Breast epithelium (tissue), 4 donors: ENCODE measurements at places on chromosomes 1 and 21.

DNA sequence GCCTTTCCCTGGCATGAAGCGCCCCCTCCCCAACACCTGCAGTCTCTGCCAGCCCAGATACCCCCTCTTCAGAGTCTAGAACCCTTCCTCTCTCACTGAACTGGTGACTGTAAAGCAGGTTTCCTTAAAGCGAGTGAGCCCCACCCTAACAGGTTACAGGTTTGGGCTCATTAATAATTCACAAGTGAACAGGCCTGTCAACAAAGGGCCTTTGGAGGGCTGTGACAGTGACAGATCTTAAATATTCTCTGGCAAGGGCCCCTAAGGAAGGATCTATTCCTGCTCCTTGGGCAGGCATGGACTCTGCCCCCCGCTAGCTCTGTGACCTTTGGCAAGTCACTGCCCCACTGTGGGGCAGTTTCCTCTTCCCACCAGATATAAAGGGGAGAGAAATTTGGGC lies 5.6 kb upstream of the TTC39A start:
- DNase-seq = peak; percentile 44

DNA sequence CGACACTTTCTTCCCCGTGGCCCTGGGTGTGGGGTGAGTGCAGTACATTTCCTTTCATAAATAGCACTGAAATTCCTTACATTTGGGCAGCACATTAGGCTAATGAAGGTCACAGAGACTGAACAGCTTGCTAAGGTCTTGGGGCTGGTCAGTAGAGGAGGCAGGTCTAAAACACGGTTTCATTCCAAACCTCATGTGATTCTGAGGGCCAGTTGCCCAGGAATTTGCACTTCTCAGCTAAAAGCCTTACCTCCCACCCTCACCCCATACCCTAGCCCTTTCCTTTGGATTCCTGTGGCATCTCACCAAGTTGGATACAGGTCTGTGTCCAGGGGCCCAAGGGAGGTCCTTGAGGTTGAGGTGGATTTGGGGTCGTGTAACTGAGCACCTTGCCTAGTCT lies 147.8 kb upstream of the CD34 start:
- DNase-seq = no peak

GRCh38 chr1:84000954-84001495 lies 2.1 kb upstream of the TTLL7 start:
- DNase-seq = no peak

DNA sequence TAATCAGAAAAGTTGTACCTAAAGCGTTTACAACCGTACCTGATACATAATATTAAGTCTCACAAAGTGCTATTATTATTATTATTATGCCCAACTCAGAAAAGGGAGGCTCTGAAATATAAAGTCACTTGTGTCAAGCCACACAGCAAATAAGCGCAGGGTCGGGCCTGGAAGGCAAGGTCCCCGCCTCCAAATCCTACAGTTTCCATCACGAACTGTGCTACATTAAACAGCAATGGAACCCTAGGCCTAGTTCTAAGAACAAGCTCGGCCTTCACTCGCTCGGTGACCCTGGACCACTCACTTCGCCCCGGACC lies 549 bp downstream of the PARS2 start:
- no peak for DNase-seq

DNA sequence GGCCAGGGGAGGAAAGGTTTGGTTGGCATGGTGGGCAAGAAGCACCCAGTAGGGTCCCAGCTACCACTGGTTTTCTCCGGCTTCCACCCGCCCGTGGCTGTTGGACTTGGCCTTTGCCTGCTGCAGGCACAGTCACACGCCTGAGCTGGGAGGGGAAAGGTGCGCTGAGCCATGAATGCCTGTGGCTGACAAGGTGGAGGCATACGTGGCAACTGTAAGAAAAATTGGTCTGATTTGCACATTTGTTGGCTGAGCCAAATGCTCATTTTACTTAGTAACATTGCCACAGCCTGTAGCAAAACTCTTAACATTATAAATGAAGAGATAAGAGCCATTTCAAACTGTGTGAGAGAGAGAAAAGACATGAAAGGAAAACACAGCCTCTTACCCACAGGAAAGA lies 191.6 kb downstream of the PTPRC start:
- DNase-seq = no peak

DNA sequence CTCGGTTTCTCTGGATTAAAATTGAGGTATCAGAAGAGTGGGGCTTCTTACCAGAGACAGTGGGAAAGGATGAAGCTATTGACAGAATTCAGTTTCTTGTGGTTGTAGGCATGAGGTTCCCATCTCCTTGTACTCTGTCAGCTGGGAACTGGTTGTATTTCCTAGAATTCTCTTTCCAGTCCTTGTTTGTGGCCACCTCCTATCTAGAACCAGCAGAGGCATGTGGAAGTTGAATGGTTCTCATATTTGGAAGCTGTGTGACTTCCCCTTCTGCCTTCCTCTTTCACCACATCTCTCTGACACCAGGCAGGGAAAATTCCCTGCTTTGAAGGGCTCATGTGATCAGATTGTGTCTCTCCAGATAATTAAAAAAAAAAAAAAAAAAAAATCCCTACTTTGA lies 457.7 kb upstream of the ADAMTS5 start:
- no peak for DNase-seq

GRCh38 chr21:26169061-26169610 lies 1.4 kb downstream of the APP start:
- DNase-seq = peak; percentile 55

DNA sequence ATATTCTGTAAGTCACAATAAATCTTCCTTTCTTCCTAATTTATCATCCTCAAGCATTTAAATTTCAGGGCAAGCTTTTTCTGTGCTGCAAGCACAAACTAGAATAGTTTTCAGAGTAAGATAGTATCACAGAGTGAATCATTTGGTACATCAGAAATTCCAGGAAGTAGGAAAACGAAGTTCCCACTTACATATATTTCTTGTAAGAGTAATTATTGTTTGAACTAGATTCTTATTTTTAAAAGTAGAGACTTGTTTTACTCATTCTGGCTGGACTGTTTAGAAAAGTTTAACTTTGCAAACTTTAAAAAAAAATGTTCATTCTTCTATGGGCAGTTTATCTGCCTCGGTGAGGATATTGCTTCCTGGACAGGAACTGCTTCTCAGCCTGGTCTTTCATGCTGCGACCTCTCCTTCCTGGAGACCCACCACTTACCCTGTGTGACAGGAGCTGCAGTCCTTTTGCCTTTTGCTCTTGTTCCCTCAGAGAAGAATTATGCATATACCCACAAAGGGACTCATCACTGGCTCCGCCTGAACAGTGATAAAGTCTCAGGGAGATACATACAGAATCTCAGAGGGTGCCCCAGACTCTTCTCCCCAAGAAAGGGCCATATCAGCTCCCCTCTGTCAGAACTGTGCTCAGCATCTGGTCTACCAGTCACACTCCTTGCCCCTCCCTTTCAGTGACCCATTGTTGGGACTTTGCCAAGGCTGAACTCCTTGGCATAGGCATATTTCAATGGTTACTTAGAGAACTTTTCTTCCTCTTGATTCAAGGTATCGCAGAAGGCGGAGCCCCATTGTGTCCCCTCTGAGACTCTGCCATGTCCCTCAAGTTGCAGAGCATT lies 102.7 kb upstream of the CD55 start:
- DNase-seq = no peak

- DNase-seq = no peak
These were observed 684.0 kb downstream of the NCAM2 start for GRCh38 chr21:21682172-21682571.
